Hippocampal formation (tissue), 2 donors: ENCODE measurements at places on chromosomes 3 and 15.
A peak's percentile ranks its signal among the peaks of the same experiment; 100 is the strongest.

DNA sequence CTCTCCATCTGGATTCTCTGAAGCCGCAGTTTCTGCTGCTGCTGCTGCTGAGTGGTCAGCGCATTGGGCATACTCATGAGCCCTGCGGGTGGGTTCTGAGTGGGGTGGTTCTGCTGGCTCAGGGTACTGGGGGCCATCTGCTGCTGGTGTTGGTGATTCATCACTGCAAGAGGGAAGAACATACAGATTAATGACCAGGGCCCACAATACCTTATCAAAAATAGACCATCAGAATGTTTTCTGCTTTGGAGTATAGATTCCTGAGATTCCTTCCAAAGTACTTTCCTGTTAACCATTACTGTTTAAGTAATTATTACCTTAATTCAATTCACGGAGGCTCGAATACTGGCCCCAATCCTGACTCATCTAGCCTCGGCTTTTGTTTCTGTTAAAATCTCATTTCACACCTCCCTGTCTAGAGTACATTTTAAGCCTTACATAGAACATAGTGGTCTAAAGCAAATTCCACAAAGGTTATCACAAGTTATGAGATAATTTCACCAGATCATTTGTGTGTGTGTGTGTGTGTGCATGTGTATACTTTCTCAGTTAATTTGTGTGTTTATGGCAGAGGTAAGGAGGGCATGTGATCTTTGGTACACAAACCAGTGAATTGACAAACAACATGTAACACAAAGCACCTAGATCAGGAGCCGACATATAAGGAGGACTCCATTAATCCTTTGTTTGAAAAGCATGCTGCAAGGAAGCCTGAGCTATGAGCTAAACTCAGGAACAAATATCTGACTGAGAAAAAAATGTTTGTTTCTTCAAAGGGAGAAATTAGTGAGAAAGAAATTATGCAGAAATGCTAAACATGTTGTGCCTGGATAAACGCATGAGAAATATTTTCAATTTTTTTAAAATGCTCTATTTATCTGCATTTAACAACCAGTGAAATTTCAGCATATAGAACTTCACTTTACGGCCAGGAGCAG is 68.1 kb downstream of the TM4SF4 start:
- DNase-seq: no peak

GRCh38 chr3:46006238-46007032 is 10.8 kb upstream of the FYCO1 start:
- DNase-seq: no peak

DNA sequence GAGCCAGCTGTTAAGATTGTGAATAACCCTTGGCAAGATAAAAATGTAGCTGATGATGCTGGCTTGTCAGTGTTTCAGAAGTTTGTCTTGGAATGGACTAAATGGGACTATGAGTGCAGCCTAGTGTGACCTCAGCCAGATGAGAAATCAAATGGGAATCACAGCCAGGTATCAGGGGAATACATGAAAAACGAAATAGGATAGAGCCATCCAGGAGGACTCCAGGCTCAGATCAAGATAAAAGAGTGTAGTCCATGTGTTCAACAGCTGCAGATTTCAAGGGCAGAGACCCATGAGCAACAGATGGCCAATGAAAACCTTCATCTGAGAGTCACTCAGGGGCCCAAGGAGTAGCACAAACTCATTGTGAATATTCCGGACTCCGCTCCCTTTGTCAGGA is 1080.9 kb upstream of the CADM2 start:
- DNase-seq: no peak

GRCh38 chr15:85003593-85004312 is 22.1 kb downstream of the PDE8A start:
- no peak for DNase-seq

- no peak for DNase-seq
Measured at GRCh38 chr3:129371041-129371826, 57.2 kb downstream of the EFCAB12 start.

- no peak for DNase-seq
Measured at GRCh38 chr15:59196416-59196815, 10.2 kb upstream of the LDHAL6B start.

DNA sequence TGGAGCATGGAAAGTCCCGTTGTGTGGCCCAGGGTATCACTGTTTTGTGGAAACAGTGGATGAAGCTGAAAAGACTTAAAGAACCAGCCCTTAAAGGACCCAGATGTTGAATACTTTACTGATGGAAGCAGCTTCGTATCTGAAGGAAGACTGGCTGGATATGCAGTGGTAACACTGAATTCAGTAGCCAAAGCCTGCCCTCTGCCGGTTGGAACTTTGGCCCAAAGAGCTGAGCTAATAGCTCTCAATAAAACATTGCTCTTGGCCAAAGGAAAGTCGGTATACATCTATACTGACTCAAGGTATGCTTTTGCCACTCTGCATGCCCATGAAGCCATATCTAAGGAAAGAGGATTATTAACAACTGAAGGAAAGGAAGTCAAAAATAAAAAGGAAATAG is 885.4 kb downstream of the PDCD6IP start:
- DNase-seq: peak; percentile 23

- peak; percentile 76 for DNase-seq
Measured at GRCh38 chr3:49519296-49519695, 35.0 kb upstream of the BSN start.

DNA sequence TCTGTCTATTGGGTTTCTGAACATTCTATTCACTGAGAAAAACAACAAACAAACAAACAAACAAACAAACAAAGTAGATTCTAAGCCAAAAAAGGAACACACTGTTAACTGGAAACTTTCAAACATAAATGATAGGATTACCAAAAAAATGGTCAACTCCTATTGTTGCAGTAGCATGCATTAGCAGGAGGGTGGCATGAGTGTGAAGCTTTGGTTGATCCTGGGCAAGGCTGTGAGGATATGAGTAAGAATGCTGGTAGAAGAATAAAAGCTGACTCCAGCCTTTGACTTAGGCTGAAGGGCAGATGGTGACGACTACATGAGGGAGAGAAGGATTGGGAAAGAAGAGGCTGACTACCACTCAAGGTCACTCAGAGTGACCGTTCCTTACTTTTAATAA is 810.3 kb downstream of the VGLL3 start:
- no peak for DNase-seq

- no peak for DNase-seq
Measured at GRCh38 chr3:4091786-4092185, 211.4 kb upstream of the SETMAR start.
